Parietal lobe (tissue), 2 donors: ENCODE measurements at places on chromosomes 4 and X. TPM values are rescaled to one million over a fixed set of nuclear protein-coding genes. Genes with fewer than 3 reads are reported as not detected.

Gene EREG
- total RNA-seq: not detected

Gene UGT2A1
- total RNA-seq: not detected

Gene ABLIM2
- 22.2 TPM for total RNA-seq

Gene CENPI
- 13.5 TPM for total RNA-seq

Gene SLC39A8
- total RNA-seq: 5.0 TPM

Gene MGARP
- 0.94 TPM for total RNA-seq

Gene IKBKG
- total RNA-seq: 5.9 TPM

Gene AKAP14
- total RNA-seq: not detected

Gene RBMXL3
- total RNA-seq: not detected

Gene PDZD4
- 151 TPM for total RNA-seq
